ENCODE measurements at places on chromosomes 5 and 9.

DNA sequence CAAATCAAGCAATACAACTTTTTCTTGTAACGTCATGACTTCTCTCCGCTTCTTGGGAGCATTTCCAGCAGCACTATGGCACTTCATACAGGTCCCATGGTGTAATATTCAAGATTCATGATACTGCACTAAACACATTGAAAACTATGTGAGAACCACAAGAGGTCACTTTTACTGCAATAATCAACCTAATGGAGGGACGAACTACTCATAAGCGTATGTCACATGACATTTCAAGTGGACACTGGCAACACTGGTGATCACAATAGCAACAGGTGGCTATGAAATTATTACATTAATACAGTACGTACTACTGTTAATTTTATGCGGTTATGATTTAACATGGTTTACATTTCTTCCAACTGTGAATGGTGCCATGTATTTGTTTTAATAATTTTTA is 78.6 kb upstream of the TBC1D9B start:
- DNase-seq: peak; percentile 24

- peak; percentile 74 for DNase-seq
Measured at GRCh38 chr5:72248410-72248981, 71.5 kb downstream of the MRPS27 start.

DNA sequence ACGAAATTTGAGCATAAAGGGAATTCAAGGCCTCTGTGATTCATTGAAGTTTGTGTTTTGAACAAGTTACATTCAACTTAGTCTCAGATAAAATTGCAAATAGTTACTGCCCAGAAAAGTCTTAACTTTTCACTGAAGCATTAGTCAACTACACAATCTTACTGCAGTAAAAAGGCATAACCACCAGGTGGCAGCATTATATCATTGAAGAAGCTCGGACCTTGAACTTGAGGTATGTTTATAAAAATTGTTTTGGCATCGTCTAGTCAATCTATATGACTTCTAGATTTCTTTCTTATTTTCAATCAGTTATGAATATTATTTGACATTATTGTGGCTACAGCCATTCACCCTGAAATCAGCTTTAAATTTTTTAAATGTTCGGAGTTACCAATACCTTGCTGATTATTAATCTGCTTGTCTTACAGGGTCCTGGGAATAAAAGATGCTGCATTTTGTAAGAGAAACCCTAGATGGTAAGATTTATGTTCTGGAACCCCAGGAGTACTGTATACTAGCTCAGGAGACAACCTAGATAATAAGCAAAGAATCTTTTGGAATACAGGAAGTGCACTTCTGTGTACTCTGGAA is 83.9 kb upstream of the GRAMD2B start:
- DNase-seq: peak; percentile 73

- DNase-seq: no peak
Measured at GRCh38 chr5:76859591-76860247, 9.9 kb downstream of the S100Z start.

GRCh38 chr9:79567671-79568098 is 4.1 kb upstream of the TLE4 start:
- peak; percentile 57 for DNase-seq

- peak; percentile 69 for DNase-seq
Measured at GRCh38 chr9:37753489-37754190, at the start of gene TRMT10B. Gene TRMT10B, plus strand, starts transcription at chr9:37753805. Its CDS starts 8,127 bp downstream, at chr9:37761932.

DNA sequence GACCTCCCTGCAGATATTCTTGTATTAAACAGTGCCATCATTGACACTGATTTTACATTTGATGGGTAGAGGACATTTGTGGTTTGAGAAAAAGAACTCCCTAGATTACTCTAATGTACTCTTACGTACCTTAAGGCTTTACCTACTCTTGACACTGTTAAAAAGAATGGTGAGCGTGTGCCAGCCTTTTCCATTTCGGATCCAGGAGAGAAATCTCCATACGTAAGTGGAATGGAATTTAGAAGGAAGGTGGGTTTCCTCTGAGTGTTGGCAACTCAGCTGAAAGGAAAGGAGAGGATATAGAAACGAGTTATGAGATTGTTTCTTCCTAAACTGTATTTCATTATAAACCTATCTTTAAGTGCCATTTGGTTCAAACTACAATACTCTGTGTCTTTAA is 40.9 kb downstream of the TNPO1 start:
- peak; percentile 20 for DNase-seq

DNA sequence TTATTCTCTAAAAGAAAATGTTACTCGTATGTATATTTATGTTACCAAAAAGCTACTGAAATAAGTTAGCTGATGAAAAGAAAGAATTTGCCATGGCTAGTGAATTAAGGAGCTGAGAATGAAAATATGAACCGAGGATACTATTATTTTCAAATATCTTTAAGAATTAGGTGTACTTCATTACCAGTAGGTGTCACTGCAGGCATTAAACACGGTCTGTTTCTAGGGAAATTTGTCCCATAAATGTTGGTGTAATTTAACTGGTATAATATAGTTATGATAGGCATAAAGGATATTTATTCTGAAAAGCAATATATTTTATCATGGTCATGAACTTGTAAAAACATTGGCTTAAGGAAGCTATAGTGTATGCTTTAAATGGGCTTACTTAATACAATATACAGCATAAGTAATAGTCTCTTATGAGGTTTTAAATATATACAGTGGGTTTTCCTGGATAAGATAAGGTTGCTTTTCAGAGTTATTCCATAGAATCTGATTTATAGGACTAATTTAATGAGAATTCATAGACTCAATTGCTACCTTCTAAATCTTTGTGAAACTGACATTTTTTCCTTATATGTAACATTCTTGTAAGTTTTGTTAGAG is 72.4 kb upstream of the MPDZ start:
- DNase-seq: peak; percentile 65

DNA sequence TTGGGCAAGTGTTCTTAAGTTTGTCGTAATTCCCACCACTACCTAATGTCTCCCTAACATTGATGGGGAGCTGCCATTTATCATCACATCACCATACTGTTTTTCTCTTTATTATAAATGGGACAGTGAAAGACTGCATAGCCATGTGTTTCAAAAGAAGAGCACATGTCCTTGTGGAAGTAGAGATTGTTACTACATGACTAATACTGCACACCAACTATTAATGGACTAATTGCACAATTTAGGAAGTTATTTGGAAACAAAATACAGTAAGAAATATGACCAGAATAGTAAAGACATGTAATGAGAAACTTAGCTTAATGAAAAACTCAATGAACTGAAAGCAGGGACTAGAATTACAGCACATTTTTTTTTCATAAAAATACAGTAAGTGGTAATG is 12.0 kb upstream of the ELOVL7 start:
- DNase-seq: peak; percentile 81

DNA sequence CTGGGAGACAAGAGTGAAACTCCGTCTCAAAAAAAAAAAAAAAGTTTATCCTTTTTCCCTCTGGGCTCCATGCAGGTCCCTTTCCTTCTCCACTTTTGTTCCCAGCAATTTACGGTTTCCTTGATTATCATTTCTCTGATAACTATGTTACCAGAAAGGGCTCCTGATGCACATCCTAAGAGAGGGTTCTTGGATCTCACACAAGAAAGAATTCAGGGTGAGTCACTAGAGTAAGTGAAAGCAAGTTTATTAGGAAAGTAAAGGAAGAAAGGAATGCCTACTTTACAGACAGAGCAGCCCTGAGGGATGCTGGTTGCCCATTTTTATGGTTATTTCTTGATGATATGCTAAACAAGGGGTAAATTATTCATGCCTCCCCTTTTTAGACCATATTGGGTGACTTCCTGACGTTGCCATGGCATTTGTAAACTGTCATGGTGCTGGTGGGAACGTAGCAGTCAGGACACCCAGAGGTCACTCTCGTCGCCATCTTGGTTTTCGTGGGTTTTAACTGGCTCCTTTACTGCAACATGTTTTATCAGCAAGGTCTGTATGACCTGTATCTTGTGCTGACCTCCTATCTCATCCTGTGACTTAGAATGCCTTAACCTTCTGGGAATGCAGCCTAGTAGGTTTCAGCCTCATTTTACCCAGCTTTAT is 13.5 kb upstream of the MELK start:
- DNase-seq: peak; percentile 30

- no peak for DNase-seq
Measured at GRCh38 chr5:105977163-105977562, 1693.6 kb downstream of the EFNA5 start.

DNA sequence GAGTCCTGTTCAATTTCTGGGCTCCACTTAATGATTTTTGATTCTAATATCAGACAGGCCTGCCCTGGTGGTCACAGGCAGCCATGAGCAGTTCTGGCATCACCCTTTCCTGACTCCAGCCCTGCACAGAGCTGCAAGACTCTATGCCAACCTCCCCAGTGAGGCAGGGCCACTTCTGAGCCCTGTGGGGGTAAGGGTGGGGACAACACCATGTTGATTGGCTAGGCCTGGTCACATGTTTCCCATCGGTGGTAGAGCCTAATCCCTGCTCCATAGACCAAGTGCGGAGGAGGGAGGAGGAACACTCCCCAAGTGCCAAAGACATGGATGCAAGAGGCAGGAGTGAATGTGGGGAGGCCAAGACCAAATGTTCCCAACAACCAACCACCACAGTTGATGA is 134.6 kb downstream of the PHF2 start:
- DNase-seq: no peak

DNA sequence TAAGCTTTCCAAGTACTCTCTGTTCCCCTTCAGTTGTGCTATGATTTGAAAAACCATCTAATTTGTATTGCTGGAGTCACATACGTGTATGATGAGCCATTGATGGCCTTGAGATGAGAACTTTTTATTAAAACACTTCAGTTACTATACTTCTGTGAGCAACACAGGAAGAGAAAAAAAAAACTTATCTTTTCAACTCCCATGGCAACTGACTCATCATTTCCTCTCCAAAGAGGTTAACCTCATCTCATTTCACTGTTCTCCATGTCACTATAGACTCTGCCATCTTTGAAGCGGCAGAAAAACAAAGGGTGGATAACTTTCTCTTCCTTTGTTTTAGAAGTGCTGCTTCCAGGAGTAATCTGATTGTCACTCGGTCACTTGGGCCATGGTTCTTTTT is 104.3 kb upstream of the PCSK1 start:
- DNase-seq: peak; percentile 46

GRCh38 chr9:133842174-133842573 is 104.0 kb upstream of the SARDH start:
- no peak for DNase-seq

DNA sequence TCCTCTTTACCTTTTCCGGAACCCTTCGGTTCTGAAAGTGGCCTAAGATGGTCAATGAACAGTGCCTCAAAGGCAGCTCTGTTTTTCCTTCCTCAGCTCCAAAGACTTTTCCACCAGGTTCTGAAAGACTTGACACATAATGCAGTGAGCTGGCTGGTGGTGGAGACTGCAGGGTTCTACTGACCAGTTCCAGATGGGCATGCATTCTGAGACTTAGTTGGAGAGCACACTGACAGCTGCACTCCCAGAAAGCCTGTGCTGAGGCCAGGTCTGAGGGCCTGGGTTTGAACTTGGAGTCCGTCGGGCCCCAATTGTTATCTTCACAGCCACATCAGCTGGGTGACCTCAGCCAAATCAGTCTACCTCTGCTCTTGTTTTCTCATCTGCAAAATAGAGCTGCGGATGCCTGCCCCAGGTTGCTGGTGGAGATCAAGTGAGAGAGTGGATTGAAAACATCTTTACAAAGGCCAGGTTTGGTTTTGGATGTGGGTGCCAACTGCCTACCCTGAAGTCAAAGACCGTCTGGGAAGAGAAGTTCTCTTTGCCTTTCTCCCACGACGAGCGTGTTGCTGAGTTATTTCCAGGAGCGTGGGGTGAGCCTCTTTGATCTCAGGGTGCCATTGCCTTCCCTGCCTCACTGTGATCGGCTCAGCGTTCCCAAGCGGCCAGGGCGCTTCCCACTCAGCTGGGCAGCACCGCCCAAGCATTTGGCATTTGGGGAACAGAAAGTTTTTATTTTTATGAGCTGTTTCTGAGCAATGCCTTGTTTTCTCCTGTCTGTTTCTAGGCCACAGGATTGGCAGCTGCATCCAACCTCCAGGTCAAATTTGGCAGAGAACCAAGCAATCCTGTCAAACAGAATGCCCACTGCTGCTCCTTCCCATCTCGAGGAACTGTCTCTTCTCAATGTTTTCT is 54.9 kb downstream of the RAD23B start:
- DNase-seq: no peak

DNA sequence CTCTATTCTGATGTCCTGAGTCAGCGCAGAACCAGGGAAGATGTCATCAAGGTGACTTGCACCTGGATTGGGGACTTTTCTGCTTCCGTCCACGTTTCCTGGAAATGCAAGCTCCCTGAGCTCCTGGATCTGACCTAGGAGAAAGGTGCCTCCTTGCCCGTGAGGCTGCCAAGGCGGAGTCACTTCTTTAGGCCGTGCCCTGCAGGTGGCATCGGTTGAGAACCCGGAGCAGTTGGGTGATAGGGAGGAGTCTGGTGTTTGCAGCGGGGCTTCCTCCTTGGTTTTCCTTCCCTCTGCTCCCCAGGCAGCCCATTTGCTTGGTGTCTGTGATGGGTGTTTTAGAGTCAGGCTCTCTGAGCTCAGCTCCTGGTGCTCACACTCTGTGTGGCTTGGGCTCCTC is 15.2 kb downstream of the NANS start:
- no peak for DNase-seq

GRCh38 chr9:136658849-136659535 is 3.7 kb upstream of the EGFL7 start:
- no peak for DNase-seq

- DNase-seq: no peak
Measured at GRCh38 chr9:104746798-104747197, 685 bp upstream of the NIPSNAP3A start.

- no peak for DNase-seq
Measured at GRCh38 chr5:138955013-138955660, 80.0 kb upstream of the LRRTM2 start.

- DNase-seq: peak; percentile 28
Measured at GRCh38 chr5:15525703-15526275, 25.8 kb downstream of the FBXL7 start.

GRCh38 chr9:27963836-27964235 is 390.6 kb upstream of the C9orf72 start:
- DNase-seq: no peak

GRCh38 chr5:158487664-158488063 is 612.1 kb downstream of the EBF1 start:
- no peak for DNase-seq

- DNase-seq: no peak
Measured at GRCh38 chr5:134132372-134133187, 18.1 kb downstream of the TCF7 start.

- DNase-seq: no peak
Measured at GRCh38 chr5:113524927-113525326, 11.4 kb downstream of the YTHDC2 start.

DNA sequence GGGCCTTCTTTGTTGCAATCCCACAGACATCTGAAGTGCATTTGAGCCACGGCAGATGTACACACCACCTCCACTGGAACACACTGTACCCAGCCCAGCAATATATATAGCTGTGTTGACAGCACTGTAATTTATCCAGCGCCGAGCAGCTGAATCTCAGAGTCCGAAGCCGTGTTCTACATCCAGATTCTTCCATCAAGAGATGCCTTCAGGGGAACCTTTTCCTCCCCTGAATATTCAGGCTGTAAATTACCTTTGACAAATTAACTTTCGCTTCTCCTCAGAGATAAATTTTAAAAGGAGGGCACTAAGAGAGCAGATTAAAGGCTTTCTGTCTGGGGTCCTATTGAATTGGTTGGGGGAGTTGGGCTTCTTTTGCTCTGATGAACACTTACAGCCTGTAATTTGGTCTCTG is 76.4 kb downstream of the ROR2 start:
- DNase-seq: no peak
